ENCODE measurements at places on chromosomes 5 and 9.

DNA sequence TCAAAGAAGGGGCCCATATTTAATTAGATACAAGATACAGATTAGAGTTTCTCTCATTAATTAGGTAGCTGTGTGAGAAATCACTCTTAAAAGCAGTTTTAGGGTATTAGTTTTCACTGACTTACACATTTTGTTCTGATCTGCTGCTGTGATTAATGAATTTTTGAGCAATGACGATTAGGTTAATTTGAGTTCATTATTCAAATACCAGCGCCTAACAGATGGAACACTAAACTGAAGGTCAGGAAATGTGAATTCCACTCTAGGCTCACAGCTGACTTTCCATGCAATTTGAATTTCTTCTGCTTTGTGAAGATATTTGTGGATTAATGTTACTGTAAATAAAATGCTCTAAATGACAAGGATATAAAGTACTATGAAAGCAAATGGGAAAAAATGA is 380.6 kb downstream of the ADGRV1 start:
- no peak for DNase-seq

DNA sequence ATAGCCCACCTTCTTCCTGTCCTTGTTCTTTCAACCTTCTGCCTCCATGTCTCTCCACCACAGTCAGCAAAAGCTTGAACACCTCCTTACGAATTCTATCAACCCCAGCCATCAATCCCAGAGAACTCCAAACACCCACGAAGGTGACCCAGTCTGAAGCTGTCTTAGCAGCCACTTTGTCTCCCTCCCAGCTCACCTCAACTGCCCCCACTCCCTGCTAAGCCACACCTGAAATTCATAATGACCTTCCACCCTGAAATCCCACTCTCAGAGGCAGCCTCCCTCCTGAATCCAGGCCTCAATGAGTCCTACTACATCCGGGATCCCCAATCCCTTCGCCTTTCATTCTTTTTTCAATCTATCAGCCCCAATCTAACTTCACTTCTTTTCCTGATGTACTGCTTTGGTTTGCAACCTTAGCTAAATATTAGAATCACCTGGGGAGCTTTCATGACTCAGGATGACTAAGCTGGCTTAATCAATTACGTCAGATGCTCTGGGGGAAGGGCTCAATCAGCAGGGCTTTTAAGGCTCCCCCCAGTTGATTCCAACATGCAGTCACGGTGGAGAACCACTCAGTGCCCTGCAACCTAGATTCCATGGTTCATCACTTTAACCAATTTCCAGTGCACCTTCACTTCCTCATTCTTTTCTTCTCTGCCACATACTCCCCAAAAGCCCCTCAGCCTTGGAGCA is 32.2 kb downstream of the BHMT start:
- no peak for DNase-seq

- no peak for DNase-seq
These were observed 51.9 kb downstream of the LMX1B start for GRCh38 chr9:126665644-126666035.

DNA sequence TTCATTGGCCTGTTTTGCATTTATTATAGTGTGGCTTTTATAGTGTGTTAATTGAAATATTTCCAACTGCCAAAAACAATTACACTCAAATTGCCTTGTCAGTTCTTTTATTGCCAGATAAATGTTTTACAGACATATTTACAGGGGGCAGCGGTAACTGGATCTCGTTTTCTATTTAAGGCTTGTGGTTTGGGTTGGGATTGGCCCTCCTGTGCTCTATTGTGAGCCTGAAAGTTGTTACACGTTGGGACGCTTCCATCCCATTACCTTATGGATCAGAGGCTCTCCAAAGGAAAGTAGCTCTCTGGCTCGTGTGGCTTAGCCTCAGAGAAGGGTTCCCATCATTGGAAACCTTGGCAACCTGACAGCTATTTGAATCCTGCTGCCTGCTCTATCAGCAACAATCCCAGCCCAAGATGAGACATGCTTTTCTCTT is 20.8 kb downstream of the DNAI1 start:
- no peak for DNase-seq

DNA sequence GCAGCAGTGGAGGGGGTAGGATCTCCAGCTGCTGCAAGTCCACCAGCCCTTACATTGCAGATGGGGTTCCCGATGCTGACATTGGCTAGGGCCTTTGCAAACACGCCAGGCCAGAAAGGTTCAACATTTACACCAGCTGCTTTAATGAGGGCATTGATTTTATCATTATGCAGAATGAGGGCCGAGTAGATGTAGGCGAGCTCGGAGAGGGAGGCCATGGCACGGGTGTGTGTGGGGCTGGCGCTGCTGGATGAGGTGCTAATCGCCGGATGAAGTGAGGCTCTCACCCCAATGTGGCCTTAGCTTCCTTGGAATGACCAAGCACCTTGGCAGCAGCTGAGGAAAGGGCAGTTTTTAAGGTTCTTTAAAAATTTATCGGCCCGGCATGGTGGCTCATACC is 27.4 kb downstream of the PHAX start:
- no peak for DNase-seq

DNA sequence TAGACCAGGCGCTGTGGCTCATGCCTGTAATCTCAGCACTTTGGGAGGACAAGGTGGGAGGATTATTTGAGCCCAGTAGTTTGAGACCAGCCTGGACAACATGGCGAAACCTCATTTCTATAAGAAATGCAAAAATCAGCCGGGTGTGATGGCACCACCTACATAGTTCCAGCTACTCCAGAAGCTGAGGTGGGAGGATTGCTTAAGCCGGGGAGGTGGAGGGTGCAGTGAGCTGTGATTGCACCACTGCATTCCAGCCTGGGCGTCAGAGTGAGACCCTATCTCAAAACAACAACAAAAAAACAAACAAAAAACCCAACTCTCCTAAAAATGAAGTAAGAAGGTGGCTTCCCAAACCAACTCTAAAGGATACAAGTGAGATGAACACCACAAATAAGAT is 23.0 kb downstream of the IARS1 start:
- no peak for DNase-seq

GRCh38 chr5:154728939-154729588 is 26.1 kb upstream of the LARP1 start:
- no peak for DNase-seq

- no peak for DNase-seq
These were observed 227.0 kb downstream of the ZNF608 start for GRCh38 chr5:124519396-124519795.

DNA sequence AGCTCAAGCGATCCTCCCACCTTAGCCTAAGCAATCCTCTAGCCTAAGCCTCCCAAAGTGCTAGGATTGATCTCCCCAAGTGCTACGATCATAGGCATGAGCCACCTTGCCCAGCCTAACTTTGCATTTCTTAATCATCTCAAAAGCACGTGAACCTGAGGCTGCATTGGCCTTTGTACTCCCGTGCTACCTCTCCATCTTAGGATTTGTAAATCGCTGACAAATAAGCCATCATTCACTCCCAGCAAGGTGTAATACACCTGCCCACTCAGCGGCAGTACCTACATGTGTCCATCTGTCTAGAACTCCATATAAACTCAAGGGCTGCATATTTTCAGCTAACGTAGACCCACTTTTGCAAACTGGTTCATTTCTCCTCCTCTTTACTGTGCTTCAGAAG is 2.8 kb downstream of the ANKH start:
- no peak for DNase-seq

DNA sequence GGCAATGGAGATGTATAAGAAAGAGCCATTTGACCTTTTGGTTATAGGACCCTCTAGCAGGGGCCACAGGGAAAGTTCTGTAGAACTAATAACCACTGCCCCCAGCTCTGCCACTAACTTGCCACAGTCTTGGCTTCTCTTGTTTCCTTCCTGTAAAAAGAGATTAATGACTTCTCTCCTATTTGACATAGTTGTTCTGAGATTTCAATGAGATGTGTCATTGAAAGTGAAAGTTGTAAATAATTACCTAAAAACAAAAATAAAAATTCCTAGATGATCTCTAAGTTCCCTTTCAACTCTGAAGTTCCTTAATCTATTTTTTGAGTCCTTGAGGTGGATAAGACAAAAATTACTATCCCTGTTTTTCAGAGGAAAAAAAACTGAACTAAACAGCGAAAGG is 1.4 kb upstream of the KIF12 start:
- no peak for DNase-seq

- DNase-seq, result no peak
These were observed 9.4 kb downstream of the SURF4 start for GRCh38 chr9:133366435-133366834.

DNA sequence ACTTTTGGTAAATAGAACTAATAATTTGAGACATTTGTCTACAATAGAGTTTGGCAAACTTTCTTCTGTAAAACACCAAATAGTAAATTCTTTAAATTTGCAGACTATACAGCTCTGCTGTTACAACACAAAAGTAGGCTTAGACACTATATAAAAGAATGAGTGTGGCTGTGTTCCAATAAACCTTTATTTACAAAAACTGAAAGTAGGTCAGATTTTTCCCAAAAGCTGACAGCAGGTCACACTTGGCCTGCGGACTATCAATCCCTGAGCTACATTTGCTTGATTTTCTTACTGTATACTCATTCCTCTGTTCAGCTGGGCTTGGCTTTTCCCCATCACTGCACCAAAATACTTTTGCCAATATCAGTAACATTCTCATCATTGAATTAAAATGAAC is 189.4 kb downstream of the COMMD10 start:
- no peak for DNase-seq

DNA sequence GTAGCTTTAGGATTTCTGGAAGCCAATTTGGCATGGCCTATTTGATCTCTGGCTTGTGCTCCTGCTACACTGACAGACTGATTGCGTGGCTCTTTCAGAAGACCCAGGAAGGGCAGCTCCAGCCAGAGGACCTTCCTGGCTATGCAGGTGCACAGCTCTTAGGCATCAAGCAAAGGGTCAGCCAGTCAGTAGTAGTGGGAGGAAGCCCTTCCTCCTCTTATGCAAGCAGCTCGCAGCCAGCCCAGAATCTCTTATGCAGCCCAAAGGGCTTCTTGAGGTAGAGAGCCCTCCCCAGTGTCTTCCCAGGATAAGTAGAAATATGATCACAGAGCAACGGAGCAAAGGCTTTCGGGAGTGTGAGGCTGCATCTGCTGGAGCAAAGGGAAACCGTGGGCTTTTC is 43.2 kb downstream of the SLC36A1 start:
- DNase-seq, result no peak

DNA sequence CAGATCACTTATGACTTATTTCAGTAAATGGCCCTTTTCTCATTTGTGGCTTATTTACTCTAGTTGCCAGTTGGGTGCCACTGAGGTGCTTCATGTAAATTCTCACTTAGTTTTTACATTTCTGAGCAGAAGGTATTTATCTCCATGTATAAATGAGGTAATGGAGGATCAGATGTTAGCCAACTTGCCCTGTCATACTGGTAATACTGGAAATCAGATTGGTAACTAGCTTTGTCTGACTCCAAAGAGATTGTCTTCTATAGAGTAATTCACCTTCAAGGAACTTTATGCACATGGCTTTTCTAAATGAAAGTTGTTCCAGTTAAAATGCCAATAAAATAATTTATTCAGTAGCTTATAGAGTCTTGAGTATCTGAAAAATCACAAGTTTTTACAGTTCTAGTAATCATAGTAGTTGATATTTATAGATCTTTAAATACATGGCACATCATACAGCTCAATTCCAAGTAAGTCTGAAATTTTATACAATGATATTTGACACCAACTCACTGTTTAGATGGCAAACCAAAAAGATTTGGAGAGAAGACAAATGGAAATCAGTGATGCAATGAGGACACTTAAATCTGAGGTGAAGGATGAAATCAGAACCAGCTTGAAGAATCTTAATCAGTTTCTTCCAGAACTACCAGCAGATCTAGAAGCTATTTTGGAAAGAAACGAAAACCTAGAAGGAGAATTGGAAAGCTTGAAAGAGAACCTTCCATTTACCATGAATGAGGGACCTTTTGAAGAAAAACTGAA is 28.8 kb downstream of the RAB14 start:
- no peak for DNase-seq

- DNase-seq, result no peak
These were observed 60.7 kb downstream of the COL27A1 start for GRCh38 chr9:114216081-114216480.

GRCh38 chr5:150219142-150219541 is 29.3 kb downstream of the SLC6A7 start:
- DNase-seq, result no peak

GRCh38 chr5:159451197-159452052 is 121.1 kb upstream of the IL12B start:
- DNase-seq, result no peak

DNA sequence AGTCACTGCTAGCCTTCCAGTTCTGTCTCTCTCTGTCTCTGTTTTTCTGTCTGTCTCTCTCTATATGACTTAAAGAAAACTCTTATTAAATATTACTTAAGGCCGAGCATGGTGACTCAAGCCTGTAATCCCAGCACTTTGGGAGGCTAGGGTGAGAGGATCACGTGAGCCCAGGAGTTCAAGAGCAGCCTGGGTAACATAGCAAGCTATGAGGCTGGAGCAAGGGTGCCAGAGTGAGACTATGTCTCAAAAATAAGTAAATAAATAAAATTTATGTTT is 1.7 kb upstream of the GBGT1 start:
- no peak for DNase-seq

DNA sequence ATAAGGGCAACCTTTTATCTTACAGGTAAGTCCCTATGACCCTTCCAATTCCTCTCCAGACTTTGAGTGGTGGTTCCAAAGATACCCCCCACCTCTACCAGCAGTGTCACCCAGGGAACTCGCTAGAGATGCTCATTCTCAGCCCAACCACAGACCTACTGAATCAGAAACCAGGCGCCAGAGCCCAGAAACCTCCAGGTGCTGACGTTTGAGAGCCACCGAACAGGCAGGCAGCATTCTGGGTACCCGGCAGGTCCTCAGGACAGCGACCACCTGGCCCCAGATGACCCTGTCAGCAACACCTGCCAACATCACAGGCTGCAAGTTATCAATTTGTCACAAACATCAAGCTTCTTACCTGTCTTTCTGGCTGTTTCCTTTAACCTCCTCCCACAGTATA is 19.5 kb downstream of the RAPGEF1 start:
- DNase-seq, result no peak

DNA sequence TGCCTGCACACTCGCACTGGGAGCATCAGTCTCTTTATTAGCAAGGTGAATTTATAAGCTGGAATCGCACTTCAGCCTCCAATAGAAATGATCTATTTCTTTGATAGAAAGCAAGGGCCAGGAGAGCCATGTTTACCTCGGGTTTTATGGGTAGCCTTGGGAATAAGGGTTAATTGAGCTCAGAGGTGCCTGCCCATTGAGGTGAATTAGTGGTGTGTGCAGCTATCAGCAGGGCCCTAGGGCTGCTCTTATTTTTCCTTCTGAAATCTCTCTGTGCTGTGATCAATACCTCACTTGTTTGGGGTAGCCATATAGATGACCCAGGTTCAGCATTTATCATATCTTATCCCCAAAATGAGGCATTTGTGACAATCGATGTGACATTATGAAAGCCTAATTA is 297.8 kb downstream of the EBF1 start:
- no peak for DNase-seq

DNA sequence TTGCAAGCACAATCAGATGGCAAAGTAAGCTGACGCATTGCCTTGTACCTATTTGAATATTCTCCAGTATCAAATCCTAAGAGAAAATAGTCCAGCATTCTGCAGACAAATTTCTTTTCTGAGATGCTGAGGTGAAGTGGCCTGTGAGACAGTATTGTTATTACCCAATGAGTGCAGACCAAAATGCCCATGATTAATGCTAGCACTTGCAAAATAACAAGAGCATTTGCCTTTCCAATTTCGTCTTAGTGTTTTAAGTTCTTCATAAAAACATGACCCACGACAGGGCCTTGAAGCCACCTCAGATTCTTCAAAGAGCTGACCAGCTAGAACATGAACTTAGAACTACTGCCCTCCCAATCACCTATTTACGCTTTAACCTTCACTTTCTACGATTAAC is 2.6 kb upstream of the IQGAP2 start:
- no peak for DNase-seq
